Fibroblast of the aortic adventitia (primary cell): ENCODE measurements at places on chromosomes 16 and 17. TPM values are rescaled to one million over a fixed set of nuclear protein-coding genes. Genes with fewer than 3 reads are reported as not detected.

TBC1D3B gene
- total RNA-seq: 0.36 and 3.5 TPM in 2 replicates

ABCA9 gene
- 122 and 235 TPM in 2 replicates for total RNA-seq

IL17C gene
- not detected in 2 replicates for total RNA-seq

FSCN2 gene
- total RNA-seq: 1.3 and 1.8 TPM in 2 replicates

TP53TG3 gene
- total RNA-seq: not detected in 2 replicates
